AML-193 (cell line): ENCODE measurements at places on chromosomes 16 and 17.

- no peak for DNase-seq
Measured at GRCh38 chr17:58382108-58382871, 30.3 kb upstream of the SUPT4H1 start.

GRCh38 chr16:11296706-11297491 is 15.8 kb upstream of the PRM1 start:
- no peak for DNase-seq

DNA sequence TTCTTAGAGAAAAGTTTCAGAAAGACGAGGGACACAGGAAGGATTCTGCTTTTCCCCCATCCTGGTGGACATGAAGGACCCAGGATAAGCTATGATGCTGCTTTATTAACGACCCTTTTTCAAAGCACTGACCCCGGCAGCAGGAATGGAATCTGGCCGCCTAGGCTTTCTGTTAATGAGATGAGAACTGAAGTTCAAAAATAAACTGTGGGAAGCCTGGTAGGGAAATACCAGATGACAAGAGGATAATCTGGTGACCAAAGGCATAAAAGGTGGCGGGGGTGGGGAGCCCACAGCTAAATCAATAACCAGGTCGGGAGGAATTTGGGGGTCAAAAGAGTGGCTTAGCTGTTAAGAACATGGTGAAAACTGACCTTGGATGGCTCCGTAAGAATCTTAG is 171.0 kb downstream of the XYLT1 start:
- no peak for DNase-seq

DNA sequence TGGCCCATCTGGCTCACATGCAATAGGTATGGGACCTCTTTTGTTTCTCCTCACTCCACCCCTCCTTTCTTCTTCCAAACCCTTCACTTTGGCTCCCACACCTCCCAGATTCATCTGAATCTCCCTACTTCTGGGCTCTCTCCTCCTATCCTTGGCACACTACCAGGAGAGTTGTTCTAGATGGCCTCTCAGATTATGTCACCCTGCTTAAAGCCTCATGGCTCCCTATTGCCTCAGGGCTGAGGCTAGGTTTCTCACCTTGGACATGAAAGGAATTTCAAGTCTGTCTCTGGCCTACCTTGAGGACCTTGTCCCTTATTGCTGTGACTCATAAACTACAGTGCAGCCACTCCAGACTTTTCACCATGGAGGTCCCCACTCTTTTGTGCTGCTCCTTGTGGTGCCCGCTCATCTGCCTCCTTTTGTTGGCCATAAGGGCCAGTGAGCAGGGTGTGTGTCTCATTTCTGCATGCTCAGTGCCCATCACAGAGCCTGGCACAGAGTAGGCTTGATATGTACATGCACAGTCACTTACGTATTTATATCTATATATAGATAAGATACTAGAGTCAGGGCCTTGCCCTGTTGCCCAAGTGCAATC is 1.0 kb upstream of the MFAP4 start:
- no peak for DNase-seq

GRCh38 chr17:62112229-62112628 is 47.2 kb upstream of the MED13 start:
- no peak for DNase-seq

- peak; percentile 37 for DNase-seq
Measured at GRCh38 chr16:74309789-74310781, 13.5 kb downstream of the PSMD7 start.

DNA sequence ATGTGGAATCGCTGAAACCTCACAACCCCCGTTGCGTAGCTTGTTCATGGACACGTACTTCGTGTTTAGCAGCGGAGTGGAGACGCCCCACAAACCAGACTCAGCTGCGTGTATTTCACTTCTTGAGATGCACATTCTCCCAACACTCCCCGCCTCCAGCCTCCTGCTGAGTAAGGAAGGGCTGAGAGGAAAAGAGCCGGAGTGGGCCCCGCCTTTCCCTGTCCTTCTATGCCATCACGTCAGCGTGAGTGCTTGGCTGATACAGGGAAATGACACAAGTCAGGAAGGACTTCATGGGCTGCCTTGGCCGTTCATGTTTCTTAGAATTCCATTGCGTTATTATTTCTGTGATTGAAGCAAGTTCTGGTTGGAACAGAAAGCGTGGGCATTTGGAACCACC is 68.6 kb upstream of the CBX4 start:
- no peak for DNase-seq

- DNase-seq: no peak
Measured at GRCh38 chr17:9839433-9839832, 13.7 kb downstream of the GLP2R start.

DNA sequence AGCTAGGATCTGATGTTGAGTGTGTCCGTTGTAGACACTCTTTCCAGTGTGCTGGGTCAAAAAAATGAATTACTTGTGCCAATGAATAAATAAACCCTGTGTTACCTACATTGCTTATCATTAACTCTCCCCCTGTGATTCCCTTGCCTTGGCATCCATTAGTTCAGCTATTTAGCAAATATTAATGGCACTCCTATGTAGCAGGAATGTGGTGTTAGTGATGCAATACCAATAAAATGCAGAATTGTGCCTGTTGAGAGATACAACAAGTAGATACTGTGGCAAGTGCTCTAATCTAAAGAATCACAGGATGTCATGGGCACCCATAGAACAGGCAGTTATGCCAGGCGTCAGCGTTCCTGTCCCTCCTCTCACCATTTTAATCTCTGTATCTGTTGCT is 343.2 kb downstream of the PMP22 start:
- DNase-seq: no peak

GRCh38 chr17:65930140-65930730 is 261.7 kb downstream of the CEP112 start:
- DNase-seq: no peak

DNA sequence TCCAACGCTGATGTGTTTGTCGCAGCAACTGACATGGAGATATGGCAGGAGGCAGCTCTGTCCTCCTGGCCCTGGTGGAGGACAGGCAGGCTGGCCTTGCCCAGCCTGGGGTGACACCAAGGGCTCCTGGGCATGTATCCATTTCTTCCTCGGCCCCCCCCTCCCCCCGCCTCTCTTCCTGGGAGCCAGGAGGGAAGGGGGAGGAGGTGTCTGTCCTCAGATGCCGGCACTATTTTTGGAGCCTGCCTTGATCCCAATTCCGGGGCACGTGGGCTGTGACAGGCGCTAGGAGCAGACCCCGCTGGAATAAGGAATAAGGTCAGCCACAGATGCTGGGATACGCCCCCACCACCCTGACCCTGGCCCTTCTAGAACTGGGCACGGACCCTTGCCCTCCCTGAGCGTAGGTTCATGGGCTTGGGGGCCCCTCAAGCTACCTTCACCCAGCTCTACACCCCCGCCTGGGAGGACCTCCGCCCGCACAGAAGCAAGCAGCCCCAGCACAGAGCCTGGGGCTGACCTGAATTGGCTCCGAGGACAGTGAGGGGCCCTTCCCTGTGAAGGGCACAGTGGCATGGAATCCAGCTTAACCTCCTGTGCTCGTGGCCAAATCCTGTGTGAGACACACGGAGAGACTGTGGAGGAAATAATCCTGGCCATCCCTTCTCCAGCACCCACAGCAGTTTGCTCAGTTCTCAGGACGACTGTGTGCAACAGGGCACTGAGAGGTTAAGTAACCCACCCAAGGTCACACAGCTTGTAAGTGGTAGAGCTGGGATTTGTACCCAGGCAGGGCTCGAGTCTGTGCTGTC is 24.1 kb downstream of the SEC14L5 start:
- DNase-seq: no peak

DNA sequence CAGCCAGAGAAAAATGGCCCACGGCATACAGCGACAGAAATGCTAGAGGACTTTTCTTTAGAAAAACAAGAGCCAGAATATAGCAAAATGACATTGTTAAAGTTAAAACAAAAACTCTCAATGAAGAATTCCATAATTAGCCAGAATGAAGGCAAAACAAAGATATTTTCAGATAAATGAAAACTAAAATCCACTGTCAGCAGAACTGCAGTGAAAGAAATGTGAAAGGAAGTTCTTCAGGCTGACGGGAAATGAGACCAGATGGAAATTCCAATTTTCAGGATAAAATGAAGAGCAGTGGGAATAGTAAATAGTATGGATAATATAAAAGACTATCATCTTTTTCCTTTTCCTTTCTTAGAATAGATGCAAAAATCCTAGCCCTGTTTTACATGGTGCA is 38.4 kb downstream of the ZCCHC14 start:
- DNase-seq: no peak

DNA sequence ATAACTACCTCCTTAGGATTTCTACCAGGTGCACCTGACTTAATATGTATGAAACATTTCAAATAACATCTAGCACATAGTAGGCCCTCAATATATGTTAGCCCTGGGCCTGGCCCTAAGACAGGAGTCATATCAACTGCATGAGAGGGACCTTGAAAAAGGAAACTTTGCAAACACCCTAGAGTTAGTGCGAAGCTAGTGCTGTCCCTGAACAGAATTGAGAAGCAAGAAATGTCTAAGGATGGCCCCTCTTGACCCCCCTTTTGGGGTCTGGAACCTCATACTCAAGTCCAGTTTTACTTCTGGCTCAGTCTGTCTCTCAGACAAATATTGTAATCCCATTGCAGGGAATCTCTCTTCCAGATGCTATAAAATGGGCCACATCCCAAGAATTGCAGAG is 80.5 kb downstream of the CBLN1 start:
- DNase-seq: no peak

GRCh38 chr17:28069061-28069460 is 26.6 kb downstream of the NLK start:
- DNase-seq: no peak

DNA sequence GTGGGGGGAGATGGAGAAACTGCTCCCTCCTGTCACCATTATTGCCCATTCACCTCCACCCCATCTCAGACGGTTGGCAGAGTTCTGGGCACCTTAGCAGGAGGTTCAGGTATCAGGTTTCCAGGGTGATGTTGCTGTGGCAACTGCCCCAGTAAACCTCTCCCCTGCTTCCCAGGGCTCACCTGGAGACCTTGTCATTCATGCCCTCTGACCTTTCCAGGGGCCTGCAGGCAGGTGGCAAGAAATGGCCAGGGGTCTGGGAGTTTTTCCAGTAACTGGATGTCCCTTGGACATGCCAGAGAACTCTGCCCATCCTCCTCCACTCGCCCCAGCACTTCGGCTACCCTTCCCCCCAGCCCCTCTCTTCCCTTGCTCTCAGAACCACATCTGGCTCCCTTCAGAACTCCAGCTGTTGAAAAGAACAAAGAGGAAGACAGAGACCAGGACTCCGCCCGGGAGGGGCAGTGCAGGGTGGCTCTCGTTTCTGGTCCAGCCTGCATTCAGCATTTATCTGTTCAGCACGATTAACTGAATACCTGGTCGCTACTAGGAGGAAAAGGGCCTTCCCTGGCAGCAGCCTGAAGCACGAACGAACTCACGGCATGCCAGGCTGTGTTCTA is 8.5 kb downstream of the MLLT6 start:
- DNase-seq: no peak

DNA sequence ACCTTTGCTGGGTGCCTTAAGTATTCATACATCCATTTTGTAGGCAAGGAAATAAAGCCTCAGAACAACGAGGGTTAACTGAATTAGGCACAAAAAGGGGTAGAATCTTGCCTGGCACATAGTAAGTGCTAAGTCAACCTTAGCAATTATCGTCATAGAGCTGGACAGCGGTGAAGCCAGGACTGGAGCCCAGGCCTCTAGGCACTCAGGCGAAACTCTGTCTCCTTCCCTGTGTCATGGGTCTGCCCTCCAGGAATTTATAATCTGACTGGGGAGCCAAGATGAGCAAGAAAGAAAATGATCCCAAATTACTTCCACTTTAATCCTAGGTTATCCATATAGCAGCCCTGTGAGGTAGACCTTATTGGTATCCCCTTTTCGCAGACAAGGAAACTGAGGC is 61.4 kb downstream of the KATNIP start:
- no peak for DNase-seq

- DNase-seq: peak; percentile 28
Measured at GRCh38 chr17:4978726-4979125, 8.7 kb downstream of the CAMTA2 start.

DNA sequence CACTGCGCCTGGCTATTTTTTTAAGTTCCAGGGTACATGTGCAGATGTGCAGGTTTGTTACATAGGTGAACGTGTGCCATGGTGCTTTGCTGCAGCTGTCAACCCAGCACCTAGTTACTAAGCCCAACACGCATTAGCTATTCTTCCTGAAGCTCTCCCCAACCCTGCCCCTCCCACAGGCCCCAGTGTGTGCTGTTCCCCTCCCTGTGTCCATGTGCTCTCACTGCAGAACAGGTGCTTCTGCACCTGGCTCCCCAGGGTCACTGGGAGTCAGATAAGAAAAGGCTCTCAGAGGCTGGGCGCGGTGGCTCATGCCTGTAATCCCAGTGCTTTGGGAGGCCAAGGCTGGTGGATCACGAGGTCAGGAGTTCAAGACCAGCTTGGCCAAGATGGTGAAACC is 6.2 kb downstream of the HASPIN start:
- DNase-seq: no peak

DNA sequence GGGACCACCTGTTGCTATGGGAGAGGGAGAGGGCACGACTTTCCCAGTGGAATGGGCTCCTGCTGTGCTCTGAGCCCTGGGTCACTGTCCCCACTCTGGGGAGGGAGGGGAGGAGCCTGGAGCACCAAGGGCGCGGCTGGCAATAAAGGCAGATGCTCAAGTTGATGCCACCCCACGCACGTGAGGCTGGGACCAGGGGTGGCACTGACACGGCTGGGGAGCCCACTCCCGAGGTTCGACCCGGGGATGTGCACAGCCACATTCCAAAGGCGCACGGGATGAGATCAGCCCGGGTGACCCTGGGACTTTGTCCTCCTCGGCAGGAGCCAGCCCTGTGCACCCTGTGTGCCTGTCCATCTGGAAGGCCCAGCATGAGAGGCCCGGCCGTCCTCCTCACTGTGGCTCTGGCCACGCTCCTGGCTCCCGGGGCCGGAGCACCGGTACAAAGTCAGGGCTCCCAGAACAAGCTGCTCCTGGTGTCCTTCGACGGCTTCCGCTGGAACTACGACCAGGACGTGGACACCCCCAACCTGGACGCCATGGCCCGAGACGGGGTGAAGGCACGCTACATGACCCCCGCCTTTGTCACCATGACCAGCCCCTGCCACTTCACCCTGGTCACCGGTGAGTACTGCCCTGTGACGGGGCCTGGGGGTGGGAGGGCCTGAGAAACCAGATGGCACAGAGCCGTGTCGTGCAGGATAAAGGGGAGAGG is at the start of gene ENPP7:
TSS of gene ENPP7 (plus strand) at position 175 of the 715 bp plus-strand sequence. CDS start at position 372, 197 bp downstream.
- DNase-seq: no peak
